Caudate nucleus (tissue), 63 donors: ENCODE measurements at places on chromosomes 7 and 10.

- no peak for DNase-seq
These were observed 1.0 kb downstream of the ATE1 start for GRCh38 chr10:121926671-121927317.

- no peak for DNase-seq
These were observed 3.7 kb upstream of the ANKRD1 start for GRCh38 chr10:90924552-90924951.

GRCh38 chr10:116069856-116070255 is 203.2 kb downstream of the GFRA1 start:
- no peak for DNase-seq

DNA sequence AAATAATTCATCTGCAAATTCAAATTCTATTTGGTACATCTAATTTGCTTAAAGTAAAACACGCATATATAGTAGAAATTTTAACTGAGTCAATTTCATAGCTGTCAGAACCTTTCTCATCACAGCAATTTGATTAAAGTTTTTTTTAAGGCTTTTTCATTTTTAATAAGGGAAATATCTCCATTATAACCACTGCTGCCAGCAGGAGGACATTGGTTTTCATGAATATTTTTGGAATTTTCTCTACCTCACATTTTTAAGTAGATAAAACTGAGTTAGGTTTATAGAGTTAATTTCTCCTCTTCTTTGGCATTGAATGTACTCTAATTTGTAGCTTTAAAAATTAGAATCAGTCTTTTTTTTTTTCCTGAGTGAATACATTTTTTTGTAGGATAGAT is 82.2 kb downstream of the ST7 start:
- DNase-seq = no peak

GRCh38 chr10:59830601-59831259 is 75.6 kb downstream of the CCDC6 start:
- peak; percentile 12 for DNase-seq

DNA sequence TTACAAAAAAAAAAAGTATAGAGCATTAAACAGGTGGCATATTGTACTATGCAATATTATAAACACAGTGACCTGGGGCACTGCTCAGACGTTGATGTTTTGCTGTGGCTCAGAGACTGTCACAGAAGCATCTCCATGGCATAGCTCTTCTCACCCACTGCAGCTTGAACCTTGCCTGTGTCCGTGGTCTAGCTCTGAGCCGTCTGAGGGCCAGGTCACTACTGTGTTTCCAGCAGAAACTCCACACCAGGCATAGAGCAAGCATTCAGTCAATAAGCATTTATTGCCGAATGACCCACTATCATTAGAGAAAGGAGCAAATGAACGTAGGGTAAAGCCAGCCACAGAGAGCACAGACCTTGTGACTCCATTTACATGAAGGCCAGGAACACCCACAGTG is 443.2 kb upstream of the FOXK1 start:
- DNase-seq = no peak

DNA sequence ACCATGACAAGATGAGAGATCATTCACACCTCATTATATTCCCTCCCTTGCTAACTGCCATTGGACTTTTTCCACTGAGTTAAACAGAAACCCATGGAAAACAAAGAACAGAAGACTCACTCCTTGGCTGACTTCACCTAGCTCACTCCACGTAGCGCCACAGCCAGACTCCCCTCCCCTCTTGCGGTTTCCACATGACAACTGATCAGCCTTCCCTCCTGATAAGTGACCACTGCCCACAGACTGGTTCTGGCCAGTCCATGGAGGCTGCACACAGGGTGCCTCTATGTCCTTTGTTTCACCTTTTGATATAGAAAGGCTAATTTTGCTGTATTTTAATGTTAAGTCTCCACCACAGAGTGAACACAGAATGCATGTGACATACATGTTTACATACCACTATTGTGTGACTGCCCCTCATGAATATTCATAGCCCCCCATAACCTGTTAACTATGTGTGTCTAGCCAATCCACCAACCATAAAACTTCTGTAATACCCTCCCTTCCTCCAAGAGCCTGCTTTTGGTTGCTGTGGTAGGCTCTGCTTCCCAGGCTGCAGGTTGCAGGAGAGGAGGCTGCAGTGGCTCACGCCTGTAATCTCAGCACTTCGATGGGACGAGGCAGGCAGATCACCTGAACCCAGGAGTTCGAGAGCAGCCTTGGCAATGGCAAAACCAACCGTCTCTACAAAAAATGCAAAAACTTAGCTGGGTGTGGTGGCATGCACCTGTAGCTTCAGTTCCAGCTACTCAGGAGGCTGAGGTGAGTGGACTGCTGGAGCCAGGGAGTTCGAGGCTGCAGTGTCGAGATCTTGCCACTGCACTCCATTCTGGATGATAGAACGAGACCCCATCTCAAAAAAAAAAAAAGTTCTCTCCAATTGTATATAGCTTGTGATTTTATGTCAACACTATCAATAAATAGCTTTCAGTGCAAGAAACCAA is 10.0 kb upstream of the IFIT5 start:
- no peak for DNase-seq

DNA sequence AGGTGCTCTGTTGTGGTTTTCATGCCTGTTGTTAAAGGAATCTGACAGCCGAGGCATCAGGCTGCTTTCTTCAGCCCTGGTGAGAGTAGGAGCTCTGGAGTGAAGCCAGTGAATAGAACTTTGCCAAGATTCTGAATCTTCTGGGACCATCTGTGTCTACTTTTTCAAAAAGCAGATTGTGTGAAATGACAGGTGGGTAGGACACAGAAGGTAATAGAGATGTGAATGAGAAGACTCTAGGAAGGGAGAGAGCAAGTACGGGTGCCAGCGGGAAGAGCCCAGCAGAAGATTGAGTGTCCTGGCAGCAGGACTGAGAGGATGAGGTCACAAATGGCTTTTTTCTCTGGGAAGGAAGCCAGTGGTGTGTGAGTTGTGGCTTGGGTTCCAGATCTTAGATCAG is 429.2 kb downstream of the SDK1 start:
- no peak for DNase-seq

DNA sequence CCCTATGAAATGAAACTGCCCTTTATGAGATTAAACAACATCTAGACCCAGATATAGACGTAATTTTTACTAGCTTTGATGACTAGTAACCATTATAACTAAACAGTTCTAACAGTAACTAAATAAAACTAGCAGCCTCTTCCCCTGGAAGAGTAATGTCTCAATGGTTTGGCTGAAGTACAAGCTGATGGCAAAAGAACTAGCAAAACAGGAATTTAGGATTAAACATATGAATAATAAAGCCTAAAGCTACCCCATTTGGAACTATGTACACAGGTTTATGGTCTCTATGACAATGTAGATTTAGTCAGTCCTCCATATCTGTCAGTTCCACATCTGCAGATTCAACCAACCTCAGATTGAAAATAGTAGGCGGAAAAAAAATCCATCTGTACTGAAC is 6.4 kb downstream of the DPY19L1 start:
- no peak for DNase-seq

DNA sequence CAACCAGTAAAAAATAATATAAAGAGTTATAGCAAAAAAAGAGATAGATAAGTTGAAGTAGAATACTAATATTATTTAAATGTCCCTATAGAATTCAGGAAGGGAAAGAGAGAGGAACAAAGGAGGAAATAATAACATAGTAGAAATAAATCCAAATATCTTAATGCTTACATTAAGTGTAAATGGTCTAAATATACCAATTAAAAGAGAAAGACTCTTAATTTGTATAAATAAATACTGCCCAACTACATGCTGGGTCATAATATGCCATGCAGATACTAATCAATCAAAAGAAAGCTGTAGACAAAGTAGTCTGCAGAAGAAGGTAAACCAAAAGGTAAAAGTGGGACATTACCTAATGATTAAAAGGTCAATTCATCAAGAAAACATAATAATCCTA is 43.3 kb upstream of the VIPR2 start:
- DNase-seq = no peak

DNA sequence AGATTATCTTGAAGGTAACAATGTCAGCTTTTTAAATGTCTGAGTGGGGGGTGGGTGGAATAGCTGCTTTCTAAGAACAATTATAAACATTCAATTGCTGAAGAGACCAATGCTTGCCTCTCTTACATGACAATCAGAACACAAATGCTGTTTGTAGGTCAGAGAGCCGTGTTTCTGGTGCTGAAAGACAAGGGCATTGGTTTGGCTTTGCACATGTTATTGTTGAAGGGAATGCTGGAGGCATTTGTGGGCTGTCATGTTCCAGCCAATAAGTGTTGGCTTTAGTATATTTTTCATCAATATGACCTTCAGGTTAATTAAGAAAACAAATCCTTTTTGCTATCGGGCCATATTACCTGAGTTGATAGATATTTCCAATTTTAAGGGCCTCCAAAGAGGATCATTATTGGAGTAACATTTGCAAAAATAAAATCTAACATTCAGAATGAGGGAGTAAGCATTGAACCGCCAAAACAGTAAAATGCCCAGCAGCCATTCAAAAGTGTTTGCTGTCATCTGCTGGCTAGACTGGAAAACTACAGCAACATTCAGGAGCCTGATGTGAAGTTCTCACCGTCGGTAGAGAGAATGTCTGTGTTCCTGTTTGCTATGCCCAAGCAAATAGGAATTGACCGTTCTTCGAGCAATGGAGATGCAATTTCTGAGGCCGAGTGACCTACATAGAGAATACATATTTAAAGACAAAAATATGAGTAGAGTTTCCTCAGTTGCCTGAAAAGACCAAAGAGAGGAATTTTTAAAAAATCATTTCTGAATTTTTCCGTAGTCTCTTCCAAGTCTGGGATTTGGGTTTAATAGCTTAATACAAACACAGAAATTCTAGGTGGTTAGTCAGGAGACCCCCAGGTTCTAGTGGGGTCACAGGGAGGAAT is 118.9 kb downstream of the APBB1IP start:
- DNase-seq = no peak

DNA sequence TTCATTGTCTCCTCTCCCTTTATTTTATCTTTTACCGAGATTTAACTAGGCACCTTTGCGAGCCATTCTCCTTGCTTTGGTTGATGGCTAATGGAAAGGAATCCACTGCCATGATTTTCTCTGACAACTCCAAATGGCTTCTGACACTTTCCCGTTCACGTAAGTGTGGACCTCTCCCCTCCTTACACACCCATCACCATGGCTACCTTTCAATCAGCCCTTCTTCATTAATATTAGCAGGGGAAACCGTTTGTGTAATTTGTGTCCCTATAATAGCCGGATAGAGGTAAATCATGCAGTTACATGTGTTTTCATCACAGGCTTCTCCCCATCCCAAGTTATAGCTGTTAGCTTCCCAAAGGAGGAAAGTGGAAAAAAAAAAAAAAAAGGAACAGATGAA is 767.3 kb downstream of the MAGI2 start:
- DNase-seq = no peak

GRCh38 chr7:148711191-148712102 is 12.7 kb downstream of the CUL1 start:
- no peak for DNase-seq

DNA sequence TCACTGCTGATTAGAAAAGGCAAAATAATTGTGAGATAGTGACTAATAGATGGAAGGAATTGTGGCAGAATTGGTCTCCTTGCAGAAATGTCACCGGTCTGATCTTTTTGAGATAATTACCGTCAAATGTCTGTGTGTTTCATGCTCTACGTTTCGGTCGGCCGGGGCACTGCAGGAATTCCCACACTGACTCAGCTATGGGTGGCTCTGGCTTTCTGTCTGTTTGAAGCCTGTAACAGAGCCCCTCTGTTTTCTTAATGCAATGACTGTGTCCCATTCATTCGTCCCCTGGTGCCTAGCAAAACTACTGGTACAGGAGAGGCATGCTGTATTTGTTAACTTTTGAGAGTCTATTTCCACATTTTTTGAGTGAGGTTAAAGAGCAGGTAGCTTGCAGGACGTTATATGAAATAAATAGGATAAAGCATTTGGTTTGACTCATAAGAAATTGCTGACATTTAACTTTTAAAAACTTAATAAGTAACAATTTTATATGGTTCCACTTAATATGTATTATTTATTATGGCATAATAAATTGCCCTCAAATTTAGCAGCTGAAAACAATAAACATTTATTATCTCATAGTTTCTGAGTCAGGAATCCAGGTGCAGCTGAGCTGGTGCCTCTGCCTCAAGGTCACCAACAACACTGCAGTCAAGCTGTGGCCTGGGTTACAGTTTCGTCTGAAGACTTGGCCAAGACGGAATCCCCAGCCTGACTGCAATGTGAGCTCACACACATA is 53.3 kb upstream of the CTBP2 start:
- DNase-seq = no peak

GRCh38 chr7:100100420-100101015 is 679 bp downstream of the MCM7 start:
- DNase-seq = peak; percentile 90

- DNase-seq = no peak
These were observed 57.6 kb downstream of the CDH23 start for GRCh38 chr10:71454347-71454746.

GRCh38 chr10:114593240-114593792 is 64.8 kb downstream of the ABLIM1 start:
- no peak for DNase-seq

- DNase-seq = no peak
These were observed 115.5 kb upstream of the STK17A start for GRCh38 chr7:43467406-43467805.

GRCh38 chr10:117078168-117078837 is 59.8 kb downstream of the VAX1 start:
- no peak for DNase-seq

DNA sequence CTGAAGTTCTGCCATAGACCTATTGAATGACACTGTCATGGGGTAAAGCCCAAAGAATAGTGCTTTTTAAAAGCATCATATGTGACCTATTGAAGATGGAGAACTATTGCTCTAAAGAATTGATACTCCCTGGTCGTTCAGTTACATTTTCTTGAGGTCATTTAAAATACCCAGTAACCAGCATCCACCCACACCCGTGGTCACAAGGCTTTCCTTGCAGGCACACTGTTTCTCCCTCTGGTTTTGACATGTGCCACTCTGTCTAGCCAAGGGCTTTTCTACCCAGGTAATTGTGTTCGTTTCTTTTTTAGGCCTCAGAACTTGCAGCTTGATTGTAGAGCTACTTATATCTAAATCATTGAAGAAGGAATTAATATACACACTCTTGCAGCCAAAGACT is 68.3 kb upstream of the LYZL2 start:
- DNase-seq = no peak

DNA sequence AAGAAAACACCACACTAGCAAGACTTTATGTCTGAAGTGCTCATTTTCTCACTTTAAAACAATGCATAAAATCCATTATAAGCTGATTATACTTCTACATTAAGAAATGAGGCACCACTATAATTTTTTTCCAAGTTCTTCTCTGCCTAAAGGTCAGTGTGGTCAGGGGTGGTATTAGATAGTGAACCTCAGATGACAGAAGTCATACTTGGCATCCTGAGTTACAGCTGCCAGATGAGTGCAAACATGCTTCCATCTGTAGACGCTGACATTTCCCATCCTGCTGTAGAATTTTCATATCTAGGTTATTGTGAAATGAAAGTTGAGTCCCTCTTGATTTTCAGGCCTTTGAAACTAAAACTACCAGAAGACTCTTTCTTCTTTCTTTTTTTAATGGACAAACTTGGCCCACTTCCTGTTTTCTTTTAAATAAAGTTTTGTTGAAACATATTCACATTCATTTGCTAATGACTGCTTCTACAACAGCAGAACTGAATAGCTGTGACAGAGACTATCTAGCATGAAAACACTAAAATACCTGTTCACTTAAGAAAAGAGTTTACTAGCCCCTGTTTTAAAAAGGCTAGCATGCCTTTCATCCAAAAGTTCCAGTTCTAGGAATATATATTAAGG is 900.8 kb downstream of the XPNPEP1 start:
- DNase-seq = no peak
